ENCODE measurements at places on chromosomes 1 and 21.

DNA sequence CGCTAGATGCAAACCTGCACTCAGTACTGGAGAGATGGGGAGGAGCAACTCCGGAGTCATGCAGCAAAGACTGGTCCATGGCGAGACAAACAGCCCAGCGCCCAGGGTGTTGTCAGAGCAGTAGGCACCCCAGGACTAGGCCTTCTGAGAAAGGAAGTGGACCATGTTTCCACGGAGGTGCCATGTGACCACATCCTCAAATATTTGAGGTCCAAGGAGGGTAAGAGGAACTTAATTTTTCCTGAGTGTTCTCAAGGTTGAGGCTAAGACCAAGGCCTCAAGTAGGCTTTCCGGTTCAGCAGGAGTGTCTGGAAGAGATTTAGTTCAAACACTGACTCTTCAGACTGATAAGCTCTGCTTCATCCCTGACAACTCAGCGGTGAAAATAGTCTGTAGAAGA is 186.2 kb downstream of the RHOU start:
- no peak for DNase-seq

- no peak for DNase-seq
These were observed 149.6 kb downstream of the LMO4 start for GRCh38 chr1:87478231-87478630.

- DNase-seq, result peak; percentile 60
These were observed 4.1 kb upstream of the CACNA1E start for GRCh38 chr1:181479137-181479745.

- DNase-seq, result no peak
These were observed 24.8 kb downstream of the ADGRB2 start for GRCh38 chr1:31739346-31739745.

DNA sequence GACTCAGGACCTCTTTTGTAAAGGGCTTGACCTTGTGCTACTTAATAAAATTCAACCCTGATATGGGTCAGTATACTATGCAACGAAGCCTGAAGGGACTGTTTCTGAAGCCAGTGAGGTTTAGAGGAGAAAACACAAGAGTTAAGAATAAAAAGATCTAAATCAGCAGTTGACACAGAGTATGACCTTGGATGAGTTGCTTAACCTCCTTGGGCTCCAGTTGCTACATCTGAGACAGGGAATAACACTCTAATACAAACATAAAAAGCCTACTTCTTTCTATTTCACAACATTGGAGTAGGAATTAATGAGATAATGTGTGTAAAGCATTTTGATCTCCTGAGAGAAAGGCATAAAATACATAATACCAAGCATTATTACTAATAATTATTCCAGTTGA is 882.4 kb upstream of the ADGRL2 start:
- DNase-seq, result no peak

DNA sequence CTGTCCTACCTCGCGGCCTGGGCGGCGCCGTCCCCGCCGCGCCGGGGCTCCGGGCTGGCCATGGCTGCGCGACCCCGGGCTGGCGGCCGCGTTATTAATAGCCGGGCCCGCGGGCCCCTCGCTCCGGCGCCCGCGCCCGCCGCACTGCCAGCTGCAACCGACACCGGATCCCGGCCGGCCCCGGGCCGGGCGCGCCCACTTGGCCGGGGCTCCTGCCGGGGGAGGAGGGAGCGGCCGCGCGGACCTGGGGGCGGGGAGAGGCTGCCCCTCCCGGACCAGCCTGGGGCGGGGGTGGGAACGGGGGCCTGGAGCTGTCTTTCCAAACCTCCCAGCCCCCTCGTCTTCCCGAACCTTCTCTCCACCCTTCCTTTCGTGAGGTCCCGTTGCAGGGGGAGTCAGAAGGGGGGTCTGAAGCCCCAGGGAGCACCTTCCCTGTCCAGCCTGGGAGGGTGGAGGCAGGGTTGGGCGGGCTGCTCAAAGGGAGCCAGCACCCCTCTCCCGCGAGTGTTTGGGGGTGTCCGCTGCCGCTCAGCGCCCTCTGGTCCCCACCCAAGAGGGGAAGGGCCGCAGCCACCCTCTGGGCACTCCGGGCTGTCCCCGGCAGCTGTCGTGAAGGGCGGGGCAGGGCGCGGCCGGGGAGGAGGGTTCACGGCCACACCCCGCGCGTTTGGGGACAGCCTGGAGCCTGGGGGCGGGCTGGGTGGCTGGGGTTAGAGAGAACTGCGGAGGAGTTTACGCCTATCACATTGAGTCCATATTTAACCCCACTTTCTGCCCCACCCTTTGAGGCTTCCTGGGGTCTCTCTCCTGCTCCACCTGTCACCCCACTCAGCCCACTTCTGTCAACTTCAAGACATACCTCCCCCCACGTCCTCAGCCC is at the start of gene SYNC:
Gene SYNC, minus strand, starts transcription at position 172 of the 880 bp plus-strand sequence. Its CDS starts 110 bp downstream, at position 62.
- DNase-seq, result peak; percentile 82

- DNase-seq, result no peak
These were observed 2.9 kb downstream of the SELENON start for GRCh38 chr1:25802915-25803314.

DNA sequence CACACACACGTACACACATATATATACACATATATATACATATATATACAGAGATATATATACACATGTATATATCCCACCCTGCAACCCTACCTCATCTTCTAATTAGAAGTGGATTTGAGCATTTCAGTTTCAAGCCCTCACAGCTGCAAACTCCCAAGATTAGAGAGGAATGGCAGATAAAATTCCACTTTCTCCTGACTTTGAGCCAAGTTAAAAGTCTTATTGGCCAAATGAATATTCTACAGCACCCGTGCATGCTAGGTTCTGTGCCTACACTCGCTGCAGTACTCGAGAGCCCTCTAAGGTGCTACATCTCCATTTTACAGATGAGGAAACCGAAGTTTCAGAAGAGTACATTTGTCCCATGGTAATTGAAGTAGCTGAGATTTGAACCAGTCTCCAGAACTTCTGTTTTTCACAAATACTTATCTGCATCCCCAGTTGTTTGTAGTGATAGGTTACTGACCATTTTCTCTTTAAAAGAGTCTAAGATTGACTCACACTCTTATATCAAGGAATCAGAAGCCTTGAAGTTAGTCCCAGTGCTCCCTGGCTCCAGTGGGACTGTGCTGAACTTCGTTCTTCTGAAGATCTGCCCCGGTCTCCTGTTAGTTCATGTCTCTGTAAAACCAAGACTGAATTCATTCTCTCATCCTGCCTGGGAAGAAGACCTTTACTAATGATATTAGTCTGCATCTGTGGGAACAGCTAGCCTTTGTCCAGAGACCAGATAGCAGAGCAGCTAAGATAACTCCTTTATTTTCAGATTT is 292.1 kb downstream of the TM2D1 start:
- no peak for DNase-seq

- no peak for DNase-seq
These were observed 20.1 kb upstream of the PTPRF start for GRCh38 chr1:43510621-43511020.

- DNase-seq, result no peak
These were observed 12.2 kb downstream of the MORN1 start for GRCh38 chr1:2378956-2379732.

DNA sequence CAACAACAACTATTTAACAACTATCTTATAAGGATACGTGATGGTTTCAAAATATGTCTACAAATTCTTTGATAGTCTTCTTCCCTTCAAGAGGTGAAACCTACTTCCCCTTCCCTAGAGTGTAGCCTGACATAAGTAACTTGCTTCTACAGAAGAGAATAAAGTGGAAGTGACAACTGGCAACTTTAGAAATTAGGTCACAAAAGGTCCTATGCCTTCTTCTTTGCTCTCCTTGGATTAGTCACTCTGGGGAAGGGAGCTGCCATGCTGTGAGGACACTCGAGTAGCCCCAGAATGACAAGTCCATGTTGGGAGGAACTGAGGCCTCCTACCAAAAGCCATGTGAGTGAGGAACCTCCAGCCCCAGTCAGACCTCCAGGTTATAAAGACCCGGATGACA is 19.2 kb downstream of the EFCAB14 start:
- no peak for DNase-seq

GRCh38 chr1:19828546-19828945 is 13.5 kb upstream of the RNF186 start:
- no peak for DNase-seq

DNA sequence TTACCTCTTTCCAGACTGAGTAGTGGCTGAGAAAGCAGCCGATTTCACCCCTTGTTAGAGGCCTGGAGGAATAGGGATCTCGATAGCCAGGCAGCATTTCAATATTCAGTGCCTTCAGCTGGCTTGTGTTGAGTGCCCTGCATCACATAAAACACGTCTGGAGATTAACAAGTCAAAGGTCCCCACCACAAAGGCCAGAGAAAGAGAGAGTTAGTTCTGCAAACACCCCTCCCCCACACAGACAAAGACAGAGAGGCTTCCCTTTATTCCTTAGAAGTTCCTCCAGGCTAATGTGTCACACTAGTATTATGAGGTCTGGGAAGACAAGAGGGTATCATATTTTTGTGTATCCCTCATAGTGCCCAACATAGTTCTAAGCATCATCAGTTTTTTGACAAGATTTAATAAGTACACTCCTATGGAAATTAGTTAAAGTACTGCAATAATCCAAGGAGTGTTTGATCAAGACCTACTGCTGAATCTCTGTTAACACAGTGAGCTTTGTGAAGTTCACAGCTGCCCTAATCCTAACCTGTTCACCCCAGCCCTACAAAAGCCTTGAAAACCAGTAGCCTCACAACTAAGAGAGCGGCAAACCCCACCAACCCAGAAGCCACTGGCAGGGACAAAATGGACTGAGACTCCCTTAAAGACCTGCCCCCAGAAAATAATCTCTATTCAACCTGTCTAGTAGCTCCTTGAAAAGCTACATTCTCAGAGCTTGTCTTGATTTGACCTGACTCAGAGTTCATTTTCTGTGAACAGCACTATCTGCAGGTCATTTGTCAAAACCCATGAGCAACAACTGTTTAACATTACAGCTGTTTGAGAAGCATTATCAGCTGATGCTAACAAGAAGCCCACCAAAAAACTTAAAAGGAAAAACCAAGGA is 91.9 kb downstream of the COLGALT2 start:
- no peak for DNase-seq

- DNase-seq, result no peak
These were observed 45.9 kb upstream of the SAMD13 start for GRCh38 chr1:84255582-84255981.

DNA sequence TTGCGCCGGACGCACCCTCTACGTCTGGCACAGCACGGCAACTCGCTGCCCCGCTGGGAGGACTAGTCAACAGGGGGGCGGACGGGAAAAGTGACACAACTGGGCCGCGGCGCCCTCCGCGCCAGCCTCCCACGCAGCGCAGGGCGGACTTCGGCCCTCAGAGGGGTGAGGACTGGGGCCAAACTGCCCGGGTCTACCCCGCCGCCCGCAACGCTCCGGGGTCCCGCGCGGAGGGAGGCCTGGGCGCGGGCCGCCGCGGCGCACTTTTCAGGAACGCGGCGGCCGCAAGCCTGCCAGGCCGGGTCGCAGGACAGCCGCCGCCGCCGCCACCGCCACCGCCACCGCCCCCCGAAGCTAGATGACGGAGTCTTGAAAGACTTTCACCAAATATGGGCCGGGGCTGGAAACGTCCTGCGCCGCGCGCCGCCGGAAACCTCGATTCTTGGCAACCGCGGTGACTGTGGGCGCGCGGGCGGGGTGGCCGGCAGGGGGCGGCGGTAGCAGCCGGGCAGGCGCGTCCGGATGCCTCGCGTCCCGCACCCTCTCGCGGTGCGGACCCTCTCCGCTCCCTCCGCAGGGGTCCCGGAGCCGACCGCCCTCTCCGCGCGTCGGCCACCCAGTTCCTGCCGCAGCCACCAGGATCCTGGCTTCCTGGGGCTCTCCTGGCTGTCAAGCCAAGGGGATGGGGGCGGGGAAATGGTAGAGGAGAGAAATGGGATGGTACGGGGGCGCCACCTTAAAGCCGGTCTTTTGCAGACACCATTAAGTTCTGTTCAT is 3.7 kb upstream of the CCN1 start:
- DNase-seq, result peak; percentile 93

DNA sequence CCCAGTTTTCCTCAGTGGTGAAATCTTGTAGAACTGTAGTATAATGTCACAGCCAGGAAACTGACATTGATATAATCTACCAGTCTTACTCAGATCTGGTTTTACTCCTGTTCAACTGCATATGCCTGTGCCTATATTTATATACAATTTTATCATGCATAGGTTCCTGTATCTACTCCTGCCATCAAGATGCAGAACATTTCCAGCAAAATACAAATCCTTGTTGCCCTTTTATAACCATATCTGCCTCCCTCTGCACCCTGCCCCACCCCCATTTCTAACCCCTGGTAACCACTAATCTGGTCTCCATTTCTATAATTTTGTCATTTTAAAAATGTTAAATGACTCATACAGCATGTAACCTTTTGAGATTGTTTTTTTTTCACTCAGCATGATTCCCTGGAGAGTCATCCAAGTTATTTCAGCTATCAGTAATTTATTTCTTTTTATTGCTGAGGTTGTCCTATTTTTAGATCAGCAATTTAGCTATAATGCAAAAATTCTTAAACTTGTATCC is 8.1 kb downstream of the UTP25 start:
- no peak for DNase-seq

DNA sequence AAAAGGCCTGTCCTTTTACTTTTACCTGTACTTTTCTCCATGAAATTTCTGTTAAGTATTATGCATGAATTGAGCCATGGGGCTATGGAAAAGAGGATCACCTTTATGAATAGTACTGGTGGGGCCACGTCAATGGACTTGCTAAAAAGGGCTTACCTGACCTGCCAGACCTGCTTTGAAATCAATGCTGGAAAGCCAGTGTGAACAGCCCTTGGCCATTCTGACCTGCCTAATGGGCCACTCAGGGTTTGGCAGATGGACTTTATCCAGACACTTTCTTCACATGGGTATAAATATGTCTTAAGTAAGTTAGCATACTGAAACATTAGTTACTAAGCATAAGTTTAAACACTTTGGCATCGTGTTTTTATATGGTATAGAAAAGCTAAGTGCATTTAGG is 8.3 kb upstream of the GUK1 start:
- DNase-seq, result no peak

- no peak for DNase-seq
These were observed 1.4 kb downstream of the SLC9A1 start for GRCh38 chr1:27153549-27153886.

DNA sequence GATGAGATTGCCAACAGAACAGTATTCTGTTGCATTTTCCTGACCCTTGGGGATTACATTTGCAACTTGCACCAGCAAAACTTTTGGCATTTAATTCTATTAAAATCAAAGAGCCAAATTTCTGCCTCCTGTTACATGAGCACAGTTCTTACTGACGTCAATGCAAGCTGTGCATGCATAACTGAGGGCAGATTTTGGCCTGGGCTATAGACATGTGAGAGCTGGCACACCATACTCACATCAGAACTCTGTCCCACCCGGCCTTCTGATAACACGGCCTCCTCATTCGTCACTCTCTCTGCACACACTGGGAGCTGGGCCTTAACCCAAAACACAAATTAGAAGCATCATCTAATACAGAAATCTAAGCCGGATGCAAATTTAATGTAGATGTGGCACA is 31.5 kb downstream of the PAPPA2 start:
- DNase-seq, result no peak

DNA sequence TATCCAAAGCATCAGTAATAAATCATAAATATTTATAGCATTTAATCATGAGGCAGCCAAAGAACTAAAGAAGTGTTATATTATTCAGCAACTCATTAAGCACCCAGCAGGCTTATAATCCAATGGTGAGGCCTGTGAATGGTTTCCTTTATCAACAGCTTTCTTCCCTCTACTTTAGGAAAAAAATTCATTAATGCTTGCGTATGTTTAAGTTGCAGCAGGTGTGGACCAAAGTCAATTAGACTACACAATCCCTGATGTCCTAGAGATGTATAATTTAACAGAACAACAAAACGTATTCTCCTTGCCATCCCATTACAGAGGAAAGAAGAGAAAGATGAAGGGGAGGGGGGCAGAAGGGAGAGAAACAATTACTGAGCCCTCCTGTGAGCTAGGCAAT is 87.7 kb upstream of the MAGI3 start:
- DNase-seq, result no peak
